DMS153 (cell line): ENCODE measurements at places on chromosomes 6 and 20.

- peak; percentile 56 for DNase-seq
Measured at GRCh38 chr6:170265655-170266054, 25.2 kb downstream of the DLL1 start.

GRCh38 chr6:7292596-7293255 is 20.3 kb downstream of the SSR1 start:
- no peak for DNase-seq

- DNase-seq: no peak
Measured at GRCh38 chr6:16092140-16092539, 36.7 kb upstream of the MYLIP start.

- DNase-seq: no peak
Measured at GRCh38 chr6:70396796-70397729, 16.2 kb upstream of the FAM135A start.

DNA sequence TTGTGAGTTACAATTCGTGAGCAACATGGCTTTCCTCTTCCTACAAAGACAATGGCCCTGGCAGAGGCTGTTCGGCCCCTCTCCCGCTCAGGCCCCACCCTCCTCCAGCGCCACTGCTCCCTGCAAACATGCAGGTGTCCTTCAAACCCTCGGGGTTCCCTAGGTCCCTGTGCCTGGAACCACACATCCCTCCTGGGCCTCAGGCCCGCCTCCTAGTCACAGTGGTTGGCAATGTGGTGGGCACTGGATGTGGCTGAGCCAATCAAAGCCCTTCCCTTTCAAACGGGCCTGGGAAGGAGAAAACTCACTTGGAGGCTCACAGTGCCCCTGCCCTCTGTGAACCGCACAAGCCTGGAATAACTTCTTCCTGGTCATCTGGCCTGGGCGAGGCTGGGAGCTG is 147.2 kb downstream of the TFAP2C start:
- no peak for DNase-seq

DNA sequence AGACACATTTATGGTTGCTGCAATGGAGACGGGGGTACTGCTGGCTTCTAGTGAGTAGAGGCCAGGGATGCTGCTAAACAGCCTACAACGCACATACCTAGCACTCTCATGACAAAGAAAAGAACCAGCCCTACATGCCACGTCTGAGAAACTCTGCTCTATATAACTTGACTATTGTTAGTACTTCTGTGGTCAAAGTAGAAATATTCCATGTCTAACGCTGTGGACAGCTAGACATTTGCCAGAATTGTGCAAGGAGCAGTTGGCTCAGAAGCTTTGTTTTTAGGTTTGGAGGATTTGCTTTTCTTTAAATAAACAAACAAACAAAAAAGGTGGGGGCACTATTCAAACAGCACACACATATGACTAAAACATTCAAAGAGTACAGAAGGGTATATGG is 20.5 kb downstream of the UBE2V1 start:
- DNase-seq: no peak

GRCh38 chr6:168061269-168062210 is 17.5 kb downstream of the FRMD1 start:
- peak; percentile 91 for DNase-seq

GRCh38 chr20:48025051-48025515 is 239.8 kb upstream of the SULF2 start:
- peak; percentile 48 for DNase-seq

- no peak for DNase-seq
Measured at GRCh38 chr20:34088305-34089174, 23.5 kb downstream of the EIF2S2 start.

- no peak for DNase-seq
Measured at GRCh38 chr20:59777814-59778575, 155.4 kb downstream of the SYCP2 start.

DNA sequence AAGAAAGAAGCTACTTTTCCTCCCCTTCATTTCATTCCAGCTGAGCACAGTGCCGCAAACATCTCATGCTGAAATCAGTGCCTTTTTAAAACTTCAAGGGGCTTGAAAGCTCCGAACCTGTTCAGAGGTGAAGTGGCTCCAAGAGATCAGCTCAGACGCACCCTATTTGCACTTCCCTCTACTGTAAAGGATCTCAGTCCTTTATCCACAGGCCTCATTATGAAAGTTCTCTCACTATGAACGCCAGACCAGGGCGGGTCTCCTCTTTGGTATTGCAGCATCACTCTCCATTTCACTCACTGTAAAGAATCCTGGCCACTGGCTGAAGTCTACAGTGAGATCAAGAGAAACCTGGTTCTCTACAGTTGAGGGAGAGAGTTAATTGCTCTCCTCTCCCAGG is 232.7 kb upstream of the POU3F2 start:
- DNase-seq: no peak

DNA sequence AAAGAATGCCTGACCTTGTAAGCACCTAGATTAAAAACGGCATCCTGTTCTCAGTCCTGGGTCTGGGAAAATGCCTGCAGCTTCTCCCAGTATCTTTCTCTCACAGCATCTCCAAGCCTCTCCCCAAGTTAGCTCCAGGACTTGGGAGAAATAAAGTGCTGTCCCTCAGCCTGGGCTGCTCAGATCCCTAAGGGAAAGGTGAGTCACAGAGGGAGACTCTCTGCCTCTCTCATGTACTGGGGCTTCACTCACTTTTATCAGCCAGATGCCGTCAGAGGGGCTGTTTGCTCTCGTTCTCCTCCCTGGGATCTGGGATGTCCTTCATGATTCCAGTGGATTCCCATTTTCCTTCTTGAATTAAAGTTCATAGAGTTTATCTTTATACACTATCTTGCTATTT is 293.6 kb downstream of the COL12A1 start:
- DNase-seq: no peak

DNA sequence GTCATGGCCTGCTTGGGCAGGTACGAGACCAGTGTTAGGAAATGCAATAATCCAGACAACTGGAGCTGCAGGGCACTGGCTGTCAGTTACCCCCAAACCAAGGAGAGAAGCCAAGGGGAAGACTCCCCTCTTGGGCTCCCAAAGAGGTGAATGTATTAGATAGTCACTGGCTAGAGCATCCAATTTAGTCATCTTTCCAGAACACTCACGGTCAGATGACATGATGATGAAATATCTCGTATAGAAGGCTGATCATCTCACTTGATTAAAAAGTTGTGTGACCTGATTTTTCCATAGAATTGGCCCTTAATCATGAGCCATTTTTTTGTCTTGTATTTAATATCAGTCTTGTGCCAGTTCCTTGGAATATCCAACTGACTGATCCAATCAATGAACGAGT is 40.7 kb downstream of the SLC22A3 start:
- no peak for DNase-seq

DNA sequence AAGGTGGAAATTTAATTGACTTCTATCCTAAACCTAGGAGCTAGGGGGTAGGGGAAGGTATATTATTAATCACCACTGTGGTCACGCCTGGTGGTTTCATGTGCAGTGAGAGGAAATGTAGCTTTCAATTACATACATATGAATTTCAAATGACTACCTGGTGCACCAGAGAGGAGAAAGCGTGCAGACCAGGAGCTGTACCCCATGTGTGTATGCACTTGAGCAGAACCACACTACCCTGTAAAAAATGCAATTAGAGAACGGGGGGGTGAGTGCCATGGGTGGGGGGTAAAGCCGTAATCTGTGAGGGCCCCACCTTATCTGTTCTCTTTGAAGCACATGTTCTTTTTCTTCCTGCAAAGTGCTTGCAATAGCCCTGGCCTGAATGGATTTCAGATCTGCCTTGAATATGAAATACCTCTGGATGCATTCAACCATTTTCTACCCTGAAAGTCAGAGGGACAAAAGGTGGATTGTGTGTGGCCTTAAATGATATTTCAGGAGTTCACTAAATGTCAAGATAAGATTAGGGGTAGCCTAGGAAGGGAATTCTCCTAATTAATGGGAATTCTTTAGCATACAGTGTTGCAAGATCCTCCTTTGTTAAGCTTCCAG is 30.9 kb upstream of the EDN3 start:
- DNase-seq: no peak

DNA sequence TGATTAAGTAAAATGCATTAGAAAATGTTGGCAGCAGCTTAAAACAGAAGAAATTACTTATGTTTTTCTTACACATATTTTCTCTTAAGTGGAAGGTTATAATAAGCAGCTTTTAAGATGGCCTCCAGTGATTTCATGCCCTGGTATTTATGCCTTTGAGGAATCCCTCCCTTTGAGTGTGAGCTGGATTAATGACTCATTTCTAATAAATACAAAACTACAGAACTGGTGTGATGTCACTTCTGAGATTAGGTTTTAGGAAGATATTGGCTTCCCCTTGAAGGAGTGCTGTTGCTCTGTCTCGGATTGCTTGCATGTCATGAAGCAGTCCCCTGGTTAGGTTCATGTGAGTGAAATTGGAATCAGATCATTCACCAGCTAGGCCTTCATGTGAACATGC is 143.2 kb upstream of the EPHA7 start:
- no peak for DNase-seq

DNA sequence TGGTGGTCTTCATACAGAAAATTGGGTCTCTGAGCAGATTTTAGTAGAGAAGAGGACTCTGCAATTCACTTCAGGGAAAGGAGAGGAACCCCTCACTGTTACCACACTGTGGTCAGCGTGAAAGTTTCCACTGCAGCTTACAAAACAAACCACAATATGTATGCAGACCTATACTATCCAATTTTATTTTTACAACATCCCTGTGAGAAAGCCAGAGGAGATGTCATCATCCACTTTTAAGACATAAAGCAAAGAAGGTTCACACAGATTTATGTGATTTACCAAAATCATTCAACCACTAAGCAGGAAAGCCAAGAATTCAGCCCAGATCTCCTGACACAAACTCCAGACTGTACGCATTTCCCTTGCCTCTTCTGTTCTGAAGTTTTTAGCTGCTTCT is 442.4 kb downstream of the FRK start:
- DNase-seq: no peak

DNA sequence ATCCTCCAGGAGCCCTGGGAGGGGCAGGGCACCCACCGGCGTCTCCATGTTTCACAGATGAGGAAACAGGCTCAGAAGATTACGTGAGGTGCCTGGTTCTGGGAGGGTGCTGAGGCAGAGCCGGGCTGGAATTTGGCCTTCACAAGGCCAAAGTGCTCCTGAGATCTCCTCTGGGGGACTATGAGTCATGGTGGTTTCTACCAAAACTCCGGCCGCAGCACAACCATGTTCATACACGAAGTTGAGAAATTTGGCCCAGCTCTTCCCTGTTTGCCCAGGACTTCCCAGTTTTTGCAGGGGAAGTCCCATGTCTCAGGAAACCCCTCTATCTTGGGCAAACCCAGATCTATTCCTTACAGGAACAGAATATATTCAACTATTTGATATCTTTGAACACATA is 172.9 kb upstream of the CDYL start:
- DNase-seq: no peak

GRCh38 chr6:20370801-20371200 is 30.9 kb upstream of the E2F3 start:
- DNase-seq: no peak

DNA sequence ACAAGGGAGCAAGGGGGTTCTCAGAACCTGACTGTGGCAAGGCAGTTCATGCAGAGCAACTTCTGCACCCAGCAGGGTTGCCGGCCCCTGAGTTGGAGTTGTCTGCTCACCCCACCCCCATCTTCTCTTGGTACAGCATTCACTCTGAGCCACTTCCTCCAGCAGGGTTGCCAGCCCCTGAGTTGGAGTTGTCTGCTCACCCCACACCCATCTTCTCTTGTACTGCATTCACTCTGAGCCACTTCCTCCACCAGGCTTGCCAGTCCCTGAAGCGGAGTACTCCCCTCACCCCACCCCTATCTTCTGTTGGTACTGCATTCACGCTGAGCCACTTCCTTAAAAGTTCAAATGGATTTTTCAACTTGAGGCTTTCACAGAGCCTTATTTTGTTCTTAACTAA is 79.7 kb upstream of the SYNDIG1 start:
- DNase-seq: no peak

DNA sequence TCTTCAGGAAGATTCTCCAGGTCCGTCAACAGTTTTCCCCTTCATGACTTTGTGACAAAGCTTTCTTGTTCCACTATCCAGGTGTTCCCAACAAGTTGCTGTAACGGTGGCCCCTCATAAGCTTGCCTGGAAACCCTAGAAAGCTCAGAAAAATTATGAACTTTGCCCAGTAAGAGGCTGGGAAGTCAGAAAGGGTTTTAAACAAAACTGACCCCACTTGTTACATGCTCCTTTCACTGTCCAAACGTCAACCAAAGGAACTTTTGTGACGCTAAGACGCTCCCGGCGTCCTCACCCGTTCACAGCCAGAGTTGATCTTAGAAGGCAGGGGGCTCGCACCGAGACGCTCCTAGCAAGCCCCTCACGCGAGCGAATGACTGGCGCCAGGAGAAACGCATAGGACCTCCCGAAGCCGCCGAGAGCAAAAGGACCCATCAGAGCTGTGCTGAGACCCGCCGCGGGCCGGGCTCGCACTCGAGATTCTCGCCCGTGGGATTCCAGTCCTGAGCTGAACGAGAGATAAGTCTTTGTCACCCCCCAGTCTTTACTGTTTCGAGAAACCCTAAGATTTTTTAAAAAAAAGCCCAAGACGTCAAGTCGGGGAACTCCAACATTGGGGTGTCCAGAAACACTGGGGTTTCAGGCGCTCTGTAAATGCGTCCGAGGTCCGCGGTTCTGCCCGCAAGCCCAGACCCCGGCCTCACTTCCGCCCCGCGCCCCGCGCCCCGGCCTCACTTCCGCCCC is 544 bp upstream of the ACAT2 start:
- DNase-seq: no peak

DNA sequence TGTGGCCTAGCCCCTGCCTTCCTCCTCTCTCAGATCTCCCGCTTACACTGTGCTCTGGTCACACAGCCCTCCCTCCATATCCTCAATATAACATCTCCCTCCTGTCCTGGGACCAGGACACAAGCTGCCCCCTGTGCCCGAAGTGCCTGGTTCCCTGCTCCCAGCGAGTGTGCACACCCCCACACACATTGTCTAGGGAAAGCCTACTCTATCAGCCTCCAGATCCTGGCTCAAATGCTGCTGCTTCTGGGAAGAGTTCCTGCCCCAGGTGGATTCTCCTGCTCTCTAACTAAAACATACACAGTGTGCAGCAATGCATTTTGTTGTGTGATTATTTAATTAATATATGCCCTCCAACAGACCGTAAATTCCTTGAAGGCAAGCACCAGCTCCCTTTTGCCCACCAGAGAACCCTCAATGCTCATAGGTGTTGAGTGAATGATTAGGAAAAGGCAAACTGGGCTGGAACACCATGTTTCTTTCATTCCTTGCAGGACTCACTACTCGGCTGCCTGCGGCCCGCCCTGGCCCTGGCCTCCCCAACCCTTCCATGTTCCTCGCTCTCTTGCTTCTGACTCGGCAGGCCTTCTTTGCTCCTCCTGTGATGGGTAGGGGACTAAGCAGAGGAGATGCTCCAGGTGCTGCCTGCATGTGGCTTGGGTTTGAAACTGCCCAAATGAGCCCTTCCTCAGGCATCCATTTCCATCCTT is 194.6 kb downstream of the ZDHHC14 start:
- DNase-seq: no peak

GRCh38 chr6:157620944-157621343 is 202.1 kb upstream of the SNX9 start:
- DNase-seq: no peak

DNA sequence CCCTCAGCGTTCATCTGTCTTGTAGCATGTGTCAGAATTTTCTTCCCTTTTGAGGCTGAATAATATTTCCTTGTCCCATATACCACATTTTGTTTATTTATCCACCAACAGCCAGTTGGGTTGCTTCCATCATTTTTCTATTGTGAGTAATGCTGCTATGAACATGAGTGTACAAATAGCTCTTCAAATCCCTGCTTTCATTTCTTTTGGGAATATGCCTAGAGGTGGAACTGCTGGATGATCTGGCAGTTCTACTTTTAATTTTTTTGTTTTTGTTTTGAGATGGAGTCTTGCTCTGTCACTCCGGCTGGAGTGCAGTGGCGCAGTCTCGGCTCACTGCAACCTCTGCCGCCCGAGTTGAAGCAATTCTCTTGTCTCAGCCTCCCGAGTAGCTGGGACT is 64.7 kb downstream of the SASH1 start:
- DNase-seq: no peak
